Midbrain (tissue), 1 donor: ENCODE measurements at places on chromosomes 4 and X.

GRCh38 chr4:36269101-36269500 lies 12.3 kb upstream of the DTHD1 start:
- DNase-seq = no peak

DNA sequence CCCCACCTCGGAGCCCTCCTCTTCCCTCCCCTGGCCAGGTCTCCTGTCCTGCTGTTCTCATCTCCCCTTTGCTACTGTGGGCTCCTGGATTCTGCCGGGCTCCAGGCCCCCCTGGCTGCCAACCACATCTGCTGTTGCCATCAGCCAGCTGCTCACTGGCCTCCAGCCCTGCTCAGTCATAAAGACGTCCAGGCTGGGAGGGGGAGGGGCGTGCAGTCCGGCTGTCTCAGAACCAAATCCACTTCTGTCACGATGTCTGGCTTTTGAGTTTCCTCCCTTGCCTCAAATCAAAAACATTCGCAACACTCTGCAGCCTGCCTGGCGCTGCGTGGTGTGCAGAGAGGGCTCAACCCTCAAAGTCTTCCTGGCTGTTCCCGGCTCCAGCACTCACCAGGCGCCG lies 7.1 kb downstream of the RASL11B start:
- peak; percentile 63 for DNase-seq

GRCh38 chr4:110198049-110198434 lies 373 bp downstream of the ELOVL6 start:
- peak; percentile 60 for DNase-seq

DNA sequence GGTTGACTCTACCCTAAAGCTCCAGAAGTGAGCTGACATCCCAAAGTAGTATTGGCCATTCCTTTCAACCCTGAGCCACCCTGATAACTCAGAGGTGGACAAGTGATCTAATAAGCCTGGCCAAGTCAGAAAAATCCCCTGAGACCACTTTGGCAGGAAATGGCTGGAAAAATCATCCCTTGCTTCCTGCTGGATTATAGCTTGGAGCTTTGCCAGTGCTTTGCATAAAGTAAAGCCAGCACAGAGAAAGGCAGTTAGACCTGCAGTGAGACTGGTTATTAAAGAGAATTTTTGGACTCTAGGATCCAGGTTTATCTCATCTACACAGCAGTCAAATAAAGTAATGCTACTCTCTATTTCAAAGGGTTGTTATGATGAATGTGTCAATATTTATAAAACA lies 6.4 kb downstream of the CXCL3 start:
- DNase-seq = no peak

DNA sequence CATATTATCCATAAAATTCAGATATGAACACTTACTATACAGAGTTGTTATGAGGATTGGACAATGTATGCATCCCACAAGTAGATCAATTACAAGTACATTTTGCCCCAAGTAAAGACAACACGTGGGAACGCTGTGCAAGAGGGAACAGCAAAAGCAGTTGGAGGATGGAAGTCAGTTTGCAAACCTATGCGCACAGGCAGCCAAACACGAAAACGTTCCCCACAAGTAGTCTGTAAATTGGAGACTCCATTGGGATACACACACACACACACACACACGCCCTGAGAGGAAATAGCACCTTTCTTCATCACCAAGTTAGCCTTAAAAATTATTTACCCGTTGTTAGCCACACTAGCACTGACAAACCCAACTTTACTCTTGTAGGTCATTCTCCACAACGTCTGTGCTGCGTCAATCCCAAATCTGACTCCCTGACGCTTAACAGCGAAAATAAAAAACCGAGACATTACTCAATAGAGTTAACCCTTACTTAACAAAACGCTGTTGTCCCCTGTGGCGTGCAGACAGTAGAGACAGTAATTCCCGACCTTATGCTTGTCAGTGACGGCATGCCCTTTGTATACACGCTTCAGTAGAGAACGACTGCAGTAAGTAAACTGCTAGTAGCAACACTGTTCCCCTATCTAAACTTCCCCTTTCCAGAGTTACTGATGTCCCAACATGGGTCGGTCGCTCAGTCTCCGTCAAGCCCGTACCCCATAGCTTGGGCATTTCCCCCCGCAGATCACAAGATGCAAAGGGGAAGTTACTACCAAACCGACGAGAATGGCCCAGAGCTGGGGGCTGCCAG lies 730 bp downstream of the MANBA start:
- DNase-seq = peak; percentile 80

DNA sequence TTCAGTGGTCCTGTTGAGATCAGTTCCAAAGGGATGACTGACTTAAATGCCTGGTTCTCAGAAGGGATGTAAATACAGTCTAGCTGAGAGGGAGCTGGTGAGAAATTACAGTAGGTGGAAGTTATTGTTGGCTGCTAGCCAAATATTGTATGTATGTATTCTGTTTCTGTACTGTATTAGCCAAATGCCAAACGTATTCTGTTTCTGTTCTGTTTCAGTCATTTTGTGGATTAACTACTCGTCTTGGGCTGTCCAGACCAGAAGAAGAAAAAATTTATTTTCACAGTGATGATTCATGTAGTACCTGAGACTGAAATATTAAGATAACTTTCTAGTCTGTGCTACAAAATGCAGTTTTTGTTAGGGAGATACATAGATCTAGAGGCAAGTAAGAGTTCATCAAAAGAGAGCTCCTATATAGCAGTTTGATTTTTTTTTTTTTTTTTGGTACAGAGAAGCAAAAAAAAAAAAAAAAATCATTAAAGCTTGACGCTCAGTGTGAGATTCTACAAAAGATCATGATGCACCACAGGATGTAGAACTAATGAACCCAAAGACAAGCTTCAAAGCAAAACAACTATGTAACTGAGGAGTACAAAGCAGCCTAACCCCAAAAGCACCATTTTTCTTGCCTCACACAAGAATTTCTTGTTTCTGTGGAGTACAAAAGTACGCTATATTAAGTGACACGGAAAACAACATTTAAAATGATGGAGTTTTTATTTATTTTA lies 54.8 kb downstream of the CASP6 start:
- no peak for DNase-seq

- DNase-seq = no peak
Observed at GRCh38 chrX:97835969-97836368, 952.3 kb downstream of the RPA4 start.

DNA sequence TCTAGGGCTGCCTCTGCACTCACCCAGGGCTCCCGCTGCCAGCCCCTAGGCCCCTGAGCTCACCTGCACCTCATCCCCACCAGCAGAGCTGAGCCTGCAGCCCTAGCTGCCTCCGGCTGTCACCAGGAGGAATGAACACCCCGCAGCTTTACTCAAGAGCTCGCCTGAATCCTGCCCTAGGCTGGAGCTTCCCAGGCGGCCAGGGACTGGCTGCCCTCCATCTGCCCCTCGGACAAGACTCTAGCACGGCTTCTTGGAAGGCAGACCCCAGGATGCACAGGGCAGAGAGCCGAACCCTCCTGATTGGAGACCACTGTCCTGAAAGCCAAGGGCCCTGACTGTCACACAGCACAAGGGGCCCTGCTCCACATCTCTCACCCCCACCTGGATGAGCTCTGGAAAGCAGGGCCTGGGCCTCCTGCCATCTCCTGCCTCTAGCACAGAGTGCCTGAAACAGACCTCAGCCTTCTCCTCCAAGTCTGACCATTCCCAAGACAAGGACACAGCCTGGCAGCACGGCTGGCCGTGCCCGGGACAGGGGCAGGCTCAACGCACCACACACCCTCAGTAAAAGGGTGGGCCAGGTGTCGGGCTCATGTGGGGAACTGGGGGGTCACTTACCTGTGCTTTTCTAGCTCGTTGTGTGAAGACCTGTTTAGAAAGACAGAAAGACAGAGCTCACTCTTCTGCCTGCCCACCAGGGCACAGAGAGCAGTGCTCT lies 4.4 kb downstream of the MXD4 start:
- peak; percentile 12 for DNase-seq

DNA sequence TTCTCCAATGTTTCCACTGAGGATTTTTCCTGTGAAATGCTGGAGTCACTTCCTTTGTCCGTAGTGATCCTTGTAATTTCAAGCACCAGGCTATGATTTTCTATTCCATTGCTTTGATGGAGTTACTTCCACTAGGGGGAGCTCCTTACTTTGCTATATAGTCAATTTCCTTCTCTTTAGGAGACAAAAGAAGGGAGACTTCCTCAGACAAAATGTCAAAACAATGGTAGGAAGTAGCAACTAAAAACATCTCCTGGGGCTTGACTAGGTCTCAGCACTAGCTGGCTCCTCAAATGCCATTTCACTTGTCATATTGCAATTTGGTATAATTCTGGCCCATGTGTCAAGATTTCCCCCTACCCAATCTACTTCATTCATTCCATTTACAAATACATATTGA lies 24.1 kb downstream of the ZCCHC12 start:
- peak; percentile 75 for DNase-seq

GRCh38 chrX:66200855-66201795 lies 37.1 kb downstream of the HEPH start:
- peak; percentile 29 for DNase-seq

- DNase-seq = no peak
Observed at GRCh38 chr4:55742655-55743202, 76.9 kb upstream of the EXOC1L start.

- DNase-seq = no peak
Observed at GRCh38 chr4:115259642-115260041, 146.2 kb upstream of the NDST4 start.

GRCh38 chr4:122479935-122480416 lies 23.5 kb upstream of the IL2 start:
- DNase-seq = no peak

GRCh38 chr4:127870688-127871087 lies 10.0 kb upstream of the PLK4 start:
- DNase-seq = no peak

GRCh38 chr4:1384675-1385372 lies 21.4 kb downstream of the NKX1-1 start:
- no peak for DNase-seq

DNA sequence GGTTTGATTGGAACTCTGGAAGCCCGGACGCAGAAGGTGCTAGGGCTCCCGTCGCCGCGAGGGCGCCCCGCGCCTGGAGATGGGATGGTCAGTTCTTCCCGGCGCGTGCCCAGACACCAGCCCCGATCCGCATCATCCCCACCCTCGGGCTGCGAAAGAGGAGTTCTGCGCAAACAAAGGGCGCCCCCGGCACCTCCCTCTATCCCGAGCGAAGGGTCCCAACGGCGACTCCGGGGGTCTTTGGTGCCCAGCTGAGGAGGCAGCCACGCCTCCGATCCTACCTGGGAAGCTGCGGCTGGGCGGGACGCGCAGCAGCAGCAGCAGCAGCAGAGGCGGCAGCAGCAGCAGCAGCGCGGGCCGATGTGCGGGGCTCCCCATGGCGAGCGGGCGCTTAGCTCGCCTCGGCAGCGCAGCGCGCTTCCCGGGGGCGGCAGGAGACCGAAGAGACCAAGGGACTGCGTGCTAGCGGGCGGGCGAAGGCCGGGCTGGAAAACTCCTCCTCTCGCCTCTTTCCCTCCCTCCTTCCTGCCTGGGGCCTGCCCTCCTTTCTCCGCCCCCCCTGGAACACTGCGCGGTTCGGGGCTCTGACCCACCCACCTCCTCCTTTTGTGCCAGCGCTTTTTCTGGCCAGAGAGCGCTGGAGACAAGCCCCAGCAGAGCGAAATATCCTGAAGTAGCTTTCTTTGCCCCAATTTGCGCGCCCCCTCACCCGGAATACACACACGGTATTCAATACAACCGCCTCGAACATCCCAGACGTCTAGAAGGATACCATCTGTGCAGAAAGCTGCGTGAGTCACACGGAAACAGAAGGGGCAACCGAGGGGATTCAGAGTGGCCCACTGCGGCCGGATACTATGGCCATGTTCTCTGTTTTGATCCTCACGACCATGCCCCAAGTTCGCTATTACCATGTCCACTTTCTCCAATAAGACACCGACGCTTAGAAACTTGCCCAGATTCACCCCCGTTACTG lies at the start of gene SRPX:
TSS of gene SRPX (minus strand) at position 457 of the 976 bp plus-strand sequence. CDS start at position 378, 79 bp downstream.
- no peak for DNase-seq

- DNase-seq = no peak
Observed at GRCh38 chr4:47203593-47203992, 172.2 kb downstream of the GABRB1 start.

GRCh38 chr4:8664031-8664805 lies 71.7 kb downstream of the CPZ start:
- DNase-seq = no peak

DNA sequence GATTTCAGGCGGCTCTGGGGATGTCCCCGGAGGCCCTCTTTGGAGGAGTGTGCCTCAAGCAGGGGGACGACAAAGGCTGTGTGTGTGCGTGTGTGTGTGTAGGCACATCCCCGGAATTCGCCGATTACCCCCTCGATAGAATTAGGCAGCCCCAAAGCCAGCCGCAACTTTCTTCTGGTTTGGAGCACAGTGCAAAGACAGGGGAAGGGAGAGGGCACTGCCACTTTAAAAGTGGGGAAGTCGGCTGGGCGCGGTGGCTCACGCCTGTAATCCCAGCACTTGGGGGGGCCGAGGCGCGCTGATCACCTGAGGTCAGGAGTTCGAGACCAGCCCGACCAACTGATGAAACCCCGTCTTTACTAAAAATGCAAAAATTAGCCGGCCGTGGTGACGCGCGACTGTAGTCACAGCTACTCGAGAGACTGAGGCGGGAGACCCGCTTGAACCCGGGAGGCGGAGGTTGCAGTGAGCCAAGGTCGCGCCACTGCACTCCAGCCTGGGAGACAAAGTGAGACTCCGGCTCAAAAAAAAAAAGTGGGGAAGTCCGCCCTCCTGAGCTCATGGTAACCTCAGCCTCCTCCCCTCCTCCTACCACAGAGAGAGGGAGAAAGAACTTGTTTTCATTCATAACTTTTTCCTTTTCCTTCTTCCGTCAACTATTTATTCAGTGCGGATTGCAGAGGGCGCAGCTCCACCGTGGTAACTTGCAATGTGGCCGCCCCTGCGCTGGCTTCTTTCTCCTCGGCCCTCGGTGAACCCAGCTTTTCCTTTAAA lies 2.4 kb downstream of the SPRY1 start:
- peak; percentile 31 for DNase-seq

DNA sequence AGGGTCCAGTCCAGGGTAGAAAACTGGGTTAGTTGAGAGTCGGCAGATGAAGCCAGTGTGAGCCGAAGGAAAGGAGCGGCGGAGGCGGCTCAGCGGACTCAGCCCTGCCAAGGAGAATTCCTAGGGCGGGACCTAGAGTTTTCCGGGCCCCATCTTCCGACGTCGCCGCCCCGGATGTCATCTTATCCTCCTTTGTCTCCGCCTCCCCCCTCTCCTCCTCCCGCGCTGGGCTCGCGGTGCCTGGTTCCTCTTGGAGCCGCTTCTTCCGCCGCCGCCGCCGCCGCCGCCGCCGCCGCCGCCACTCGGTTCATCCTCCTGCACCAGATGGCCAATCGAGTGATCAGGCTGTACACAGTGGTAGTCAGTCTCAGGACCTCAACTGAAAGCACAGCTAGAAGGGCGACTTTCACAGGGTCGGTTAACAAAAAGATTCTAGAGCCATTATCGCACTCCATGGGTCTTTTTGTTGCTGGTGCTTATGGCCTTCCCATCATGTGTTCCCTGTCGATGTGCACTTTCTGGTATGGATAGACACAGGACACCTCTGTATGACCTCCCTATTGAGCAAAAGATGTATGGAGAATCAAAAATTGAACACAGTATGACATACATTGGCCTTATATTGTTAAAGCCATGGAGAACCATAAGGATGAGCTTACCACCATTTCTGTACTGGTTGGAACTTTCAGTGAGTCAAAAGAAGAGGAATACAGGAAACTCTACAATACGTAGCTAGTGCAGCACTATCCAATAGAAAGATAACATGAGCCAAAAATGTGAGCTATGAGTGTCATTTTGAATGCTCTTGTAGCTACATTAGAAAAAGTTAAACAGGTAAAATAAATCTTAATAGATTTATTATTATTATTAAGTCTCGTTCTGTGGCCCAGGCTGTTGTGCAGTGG lies 32.4 kb upstream of the THOC2 start:
- DNase-seq = peak; percentile 82
